ENCODE measurements at places on chromosomes 11 and 22.
A peak's percentile ranks its signal among the peaks of the same experiment; 100 is the strongest.

- DNase-seq, result no peak
Measured at GRCh38 chr11:2142762-2143202, 3.6 kb upstream of the IGF2 start.

DNA sequence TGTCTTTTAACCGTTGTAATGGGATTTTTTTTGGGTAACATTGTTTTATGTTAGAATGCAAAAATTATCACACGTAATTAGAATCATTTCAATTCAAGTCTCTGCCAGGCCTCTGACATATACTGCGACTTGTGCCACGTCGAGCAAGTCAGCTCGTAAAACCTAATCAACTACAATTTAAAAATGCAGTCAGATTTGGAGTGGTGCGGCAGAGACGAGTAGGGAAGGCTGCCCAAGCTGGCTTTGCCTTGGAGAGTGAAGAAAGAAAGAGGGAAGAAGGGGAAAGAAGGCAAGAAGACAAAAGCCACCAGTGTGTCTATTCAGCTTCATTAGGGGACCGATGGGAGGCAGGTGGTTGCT, 110.7 kb downstream of the MIAT start:
- DNase-seq, result no peak

GRCh38 chr11:88340366-88340935, 2.9 kb upstream of the CTSC start:
- DNase-seq, result no peak

- DNase-seq, result no peak
Measured at GRCh38 chr11:59463190-59463641, 6.5 kb downstream of the OR4D6 start.

DNA sequence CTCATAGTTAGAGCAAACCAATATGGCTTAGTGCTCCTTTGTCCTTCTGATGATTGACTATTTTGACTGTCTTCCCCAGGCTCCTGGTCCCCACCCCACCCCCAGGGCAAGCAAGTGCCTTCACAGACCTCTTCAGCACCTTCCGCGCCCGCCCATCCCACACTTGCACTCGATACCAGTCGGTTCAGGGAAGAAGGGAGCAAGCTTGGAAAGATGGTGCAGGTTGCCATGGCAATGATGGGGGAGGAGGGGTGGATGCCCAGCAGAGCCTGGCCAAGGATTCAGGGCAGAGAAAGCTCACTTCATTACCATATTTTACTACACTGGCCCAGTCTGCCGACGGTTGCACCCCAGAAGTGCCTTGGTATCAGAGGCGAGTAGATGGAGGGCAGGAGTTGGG, 2.2 kb downstream of the TMEM132A start:
- DNase-seq, result no peak

- DNase-seq, result no peak
Measured at GRCh38 chr11:36455658-36456111, 54.4 kb downstream of the TRAF6 start.

- DNase-seq, result no peak
Measured at GRCh38 chr11:64351136-64351631, 7.8 kb upstream of the RPS6KA4 start.

- DNase-seq, result no peak
Measured at GRCh38 chr11:121590772-121591404, 138.1 kb upstream of the SORL1-AS1 start.

GRCh38 chr22:50665738-50666137, 6.9 kb upstream of the SHANK3 start:
- DNase-seq, result no peak

DNA sequence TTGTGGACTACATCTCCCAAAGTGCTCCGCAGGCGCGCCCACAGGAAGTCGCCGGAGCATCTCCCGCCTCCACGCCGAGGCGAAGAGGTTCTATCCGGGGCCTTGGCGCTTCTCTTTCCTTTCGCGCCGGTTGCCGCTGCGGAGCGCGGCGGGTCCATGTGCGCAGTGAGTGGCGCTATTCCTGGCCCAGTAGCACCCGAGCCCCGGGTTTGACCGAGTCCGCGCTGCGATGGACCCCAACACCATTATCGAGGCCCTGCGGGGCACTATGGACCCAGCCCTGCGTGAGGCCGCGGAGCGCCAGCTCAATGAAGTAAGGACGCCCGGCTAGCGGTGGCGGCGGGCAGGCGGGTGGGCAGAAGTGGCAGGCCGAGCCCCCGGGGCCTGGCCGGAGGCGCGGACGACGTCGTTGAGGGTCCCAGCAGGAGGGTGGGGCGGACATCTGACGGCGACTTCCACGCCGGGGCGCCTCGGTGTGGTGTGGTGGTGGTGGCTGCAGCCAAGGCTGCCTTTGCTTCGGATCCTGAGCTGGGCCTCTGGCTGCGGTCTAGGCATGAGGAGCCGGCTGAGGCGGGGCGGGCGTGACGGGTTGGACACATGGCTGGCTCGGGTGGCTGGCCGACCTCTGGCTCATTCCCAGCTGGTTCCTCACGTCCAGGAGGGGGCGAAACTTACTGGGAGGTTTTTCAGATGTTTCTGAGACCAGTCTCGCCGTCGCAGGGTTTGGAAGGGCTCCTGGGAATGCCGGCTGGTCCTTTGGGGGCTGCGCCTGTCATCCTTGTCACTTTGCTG, at the start of gene IPO7:
Gene IPO7 (plus strand): TSS at position 118 of the 792 bp plus-strand sequence. CDS start 112 bp downstream, at position 230.
- DNase-seq, result peak; percentile 83

- no peak for DNase-seq
Measured at GRCh38 chr11:116509551-116509950, 263.2 kb downstream of the BUD13 start.

DNA sequence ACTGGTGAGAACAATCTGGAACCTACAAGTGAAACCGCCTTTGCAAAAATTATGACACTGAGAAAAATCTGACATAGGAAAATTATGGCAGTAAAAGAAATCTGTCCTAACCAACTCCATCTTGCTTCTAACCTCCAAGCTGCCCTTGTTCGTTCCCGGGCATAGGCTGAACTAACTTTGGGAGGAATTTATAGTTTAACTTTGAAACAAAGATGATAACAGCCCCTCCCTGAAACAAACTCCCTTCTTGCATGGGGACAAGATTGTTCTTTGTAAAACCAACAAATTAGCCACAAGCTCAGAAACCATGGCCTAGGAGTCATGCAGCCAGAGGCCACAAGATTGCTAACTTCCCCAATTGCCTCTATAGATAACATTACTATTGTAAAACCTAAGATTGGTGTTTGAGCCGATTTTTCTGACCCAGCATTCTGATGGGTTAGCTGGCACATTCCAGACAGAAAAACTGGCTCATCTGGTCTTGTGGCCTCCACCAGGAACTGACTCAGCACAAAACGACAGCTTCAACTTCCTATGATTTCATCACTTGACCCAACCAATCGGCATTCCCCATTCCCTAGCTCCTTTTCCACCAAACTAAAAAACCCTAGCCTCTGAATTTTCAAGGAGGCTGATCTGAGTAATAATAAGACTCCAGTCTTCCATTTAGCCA, 3.6 kb upstream of the CCDC81 start:
- DNase-seq, result no peak

- no peak for DNase-seq
Measured at GRCh38 chr22:17348464-17349103, 20.7 kb upstream of the CECR2 start.

- DNase-seq, result no peak
Measured at GRCh38 chr11:105032495-105032894, 2.4 kb downstream of the CASP1 start.

- DNase-seq, result no peak
Measured at GRCh38 chr22:44842417-44842816, 90.0 kb downstream of the ARHGAP8 start.

- no peak for DNase-seq
Measured at GRCh38 chr11:47941907-47942558, 38.3 kb upstream of the PTPRJ start.

DNA sequence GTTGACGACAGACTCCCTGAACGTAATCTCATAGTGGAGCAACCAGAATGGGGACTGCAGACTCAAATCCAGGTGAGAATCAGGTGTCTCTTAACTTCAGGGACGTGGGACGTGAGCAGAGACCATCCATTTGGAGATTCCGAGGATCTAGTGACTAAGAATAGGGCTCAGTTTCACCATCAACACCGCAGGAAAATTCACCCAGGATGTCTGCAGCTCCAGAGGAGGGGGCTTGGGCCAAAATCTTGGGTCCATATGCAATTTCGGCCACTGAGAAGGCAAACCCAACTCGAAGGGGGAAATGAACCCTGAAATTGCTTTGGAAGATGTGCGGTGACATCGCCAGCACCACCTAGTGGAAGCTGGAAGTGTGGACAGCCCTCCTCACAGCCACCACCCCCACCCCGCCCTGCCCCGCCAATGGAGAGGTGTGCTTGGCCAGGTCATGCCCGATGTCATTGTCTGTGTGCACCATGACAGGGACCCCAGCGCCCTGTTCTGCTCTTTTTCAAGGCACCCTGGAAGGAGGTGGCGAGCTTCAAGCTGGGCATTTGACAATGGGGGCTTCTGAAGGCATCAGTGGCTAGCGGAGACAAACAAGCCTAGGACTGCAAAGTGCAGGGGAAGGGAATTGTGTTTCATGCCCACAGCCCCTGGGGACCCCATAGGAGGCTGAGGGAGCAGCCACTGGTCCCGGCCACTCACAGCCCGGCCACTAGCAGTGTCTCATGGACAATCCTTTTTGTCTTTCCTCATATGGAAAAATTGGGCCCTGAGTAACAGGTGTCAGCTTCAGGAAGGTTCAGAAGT, 24.8 kb downstream of the APOL1 start:
- peak; percentile 47 for DNase-seq

- DNase-seq, result no peak
Measured at GRCh38 chr11:102367364-102367763, 20.4 kb downstream of the BIRC2 start.

GRCh38 chr11:46386674-46387073, 4.9 kb downstream of the CHRM4 start:
- no peak for DNase-seq

GRCh38 chr11:132032555-132032954, 662.1 kb downstream of the NTM start:
- no peak for DNase-seq

DNA sequence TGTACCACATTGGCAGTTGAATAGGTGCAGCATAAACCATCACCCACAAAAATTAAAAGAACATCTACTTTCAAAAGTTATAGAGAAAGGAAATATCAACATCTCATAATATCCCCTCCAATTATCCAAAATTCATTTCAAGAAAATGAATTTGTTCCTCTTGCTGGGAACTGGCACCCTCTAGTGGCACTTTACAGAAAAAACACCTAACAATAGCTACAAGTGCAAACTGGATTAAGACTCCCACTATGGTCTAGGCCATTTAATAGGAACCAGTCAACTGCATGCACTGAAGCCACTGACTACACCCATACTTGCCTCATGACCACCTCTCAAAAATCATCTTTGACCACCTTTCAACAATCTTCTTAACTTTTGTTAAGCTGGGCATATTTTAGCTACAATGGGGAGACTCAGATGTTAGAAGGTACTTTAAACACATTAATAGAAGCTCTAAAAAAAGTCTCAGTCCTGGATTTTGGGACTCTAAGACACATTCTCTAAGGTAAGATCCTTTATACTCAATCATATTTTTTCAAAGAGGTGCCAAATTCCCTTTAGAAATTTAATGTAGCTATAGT, 17.3 kb downstream of the TRAF6 start:
- no peak for DNase-seq

DNA sequence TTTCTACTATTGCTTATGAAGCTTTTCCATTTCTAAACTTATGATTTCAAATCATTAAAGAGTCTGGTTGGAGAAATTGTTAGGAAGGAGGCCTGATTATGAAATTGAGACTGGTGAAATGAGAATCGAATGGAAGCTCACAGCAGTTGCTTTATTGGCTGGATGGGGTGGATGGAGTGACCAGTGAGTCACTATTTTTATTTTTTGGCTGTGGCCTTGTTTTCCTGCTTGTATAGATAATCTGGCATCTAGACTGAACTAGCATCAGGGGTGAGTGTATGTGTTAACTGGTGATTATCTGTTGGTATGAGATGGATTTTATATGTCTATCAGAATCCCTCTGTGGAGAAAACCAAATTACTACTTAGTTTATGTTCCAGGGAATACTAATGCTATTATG, 36.2 kb downstream of the UVRAG start:
- no peak for DNase-seq

DNA sequence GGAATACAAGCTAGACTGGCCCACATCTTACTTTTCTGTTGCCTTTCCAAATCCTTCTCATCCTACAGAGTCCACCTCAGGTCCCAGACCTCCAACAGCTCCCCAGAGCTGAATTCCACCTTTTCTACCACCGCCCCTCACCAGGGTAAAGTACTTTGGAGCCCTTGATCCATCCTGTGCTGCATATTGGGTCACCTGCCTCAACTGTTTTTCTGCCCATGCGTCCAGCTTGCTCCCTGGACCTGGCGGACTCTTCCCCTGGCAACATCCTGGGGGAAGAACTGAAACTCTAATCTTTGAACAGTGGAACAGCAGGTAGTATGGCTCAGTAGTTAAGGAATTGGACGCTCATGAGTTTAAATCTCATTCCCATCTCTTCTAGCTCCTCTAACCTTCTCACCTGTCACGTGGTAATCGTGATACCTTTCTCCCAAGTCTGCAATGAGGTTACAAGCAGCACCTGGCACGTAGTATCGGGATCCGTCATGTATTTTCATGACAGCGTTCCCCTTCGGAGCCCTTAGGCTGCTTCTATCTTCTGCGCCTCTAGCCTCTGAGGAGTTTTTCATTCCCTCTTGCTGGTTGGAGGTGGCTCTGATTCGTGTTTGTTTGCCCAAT, 98.1 kb downstream of the CEP164 start:
- no peak for DNase-seq

GRCh38 chr11:130909650-130910049, 6.6 kb downstream of the SNX19 start:
- DNase-seq, result no peak

DNA sequence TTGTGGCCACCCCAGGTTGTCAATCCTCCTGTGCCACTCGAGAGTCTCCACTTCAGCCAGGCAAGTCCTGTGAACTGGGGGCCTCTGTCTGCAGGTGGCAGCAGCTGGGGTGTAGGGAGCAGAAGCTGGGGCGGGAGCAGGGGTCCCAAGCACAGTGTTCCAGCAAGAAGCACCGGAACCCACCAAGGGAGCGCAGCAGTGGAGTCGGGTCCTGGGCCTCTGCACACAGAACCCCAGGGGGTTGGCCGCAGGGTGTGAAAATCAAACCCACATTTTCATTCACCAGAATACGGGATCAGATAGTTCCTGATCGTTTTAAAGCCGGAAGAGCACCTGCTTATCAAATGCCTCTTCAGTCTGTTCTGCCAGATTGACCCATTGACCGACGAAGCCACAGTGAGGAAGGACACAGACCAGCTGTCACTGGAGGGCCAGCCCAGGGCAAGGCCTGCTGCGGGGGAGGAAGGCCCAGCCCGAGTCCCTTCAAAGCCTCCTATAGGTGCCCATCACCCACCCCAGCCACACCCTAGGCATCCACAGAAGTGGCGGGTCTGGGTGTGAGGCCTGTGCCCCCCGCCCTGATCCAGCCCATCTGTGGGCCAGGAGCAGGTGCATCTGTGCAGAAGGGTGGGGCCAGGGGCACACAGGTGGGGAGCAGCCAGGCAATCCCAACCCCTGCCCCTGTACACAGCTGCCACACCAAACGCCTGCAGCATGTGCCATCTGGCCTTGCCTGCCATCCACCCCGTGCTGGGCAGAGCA, 34.1 kb downstream of the RSPH14 start:
- DNase-seq, result no peak

GRCh38 chr11:12411806-12412727, 34.7 kb downstream of the PARVA start:
- peak; percentile 3 for DNase-seq

GRCh38 chr22:46119729-46120419, 30.5 kb upstream of the PPARA start:
- DNase-seq, result no peak

All from stimulated activated CD4-positive, alpha-beta T cell treated with anti-CD3 and anti-CD28 coated beads, Interleukin-1b, Interleukin-23, amount 100 ng/mL, for 4 hours (primary cell).